ENCODE measurements at places on chromosomes 7 and 10.

DNA sequence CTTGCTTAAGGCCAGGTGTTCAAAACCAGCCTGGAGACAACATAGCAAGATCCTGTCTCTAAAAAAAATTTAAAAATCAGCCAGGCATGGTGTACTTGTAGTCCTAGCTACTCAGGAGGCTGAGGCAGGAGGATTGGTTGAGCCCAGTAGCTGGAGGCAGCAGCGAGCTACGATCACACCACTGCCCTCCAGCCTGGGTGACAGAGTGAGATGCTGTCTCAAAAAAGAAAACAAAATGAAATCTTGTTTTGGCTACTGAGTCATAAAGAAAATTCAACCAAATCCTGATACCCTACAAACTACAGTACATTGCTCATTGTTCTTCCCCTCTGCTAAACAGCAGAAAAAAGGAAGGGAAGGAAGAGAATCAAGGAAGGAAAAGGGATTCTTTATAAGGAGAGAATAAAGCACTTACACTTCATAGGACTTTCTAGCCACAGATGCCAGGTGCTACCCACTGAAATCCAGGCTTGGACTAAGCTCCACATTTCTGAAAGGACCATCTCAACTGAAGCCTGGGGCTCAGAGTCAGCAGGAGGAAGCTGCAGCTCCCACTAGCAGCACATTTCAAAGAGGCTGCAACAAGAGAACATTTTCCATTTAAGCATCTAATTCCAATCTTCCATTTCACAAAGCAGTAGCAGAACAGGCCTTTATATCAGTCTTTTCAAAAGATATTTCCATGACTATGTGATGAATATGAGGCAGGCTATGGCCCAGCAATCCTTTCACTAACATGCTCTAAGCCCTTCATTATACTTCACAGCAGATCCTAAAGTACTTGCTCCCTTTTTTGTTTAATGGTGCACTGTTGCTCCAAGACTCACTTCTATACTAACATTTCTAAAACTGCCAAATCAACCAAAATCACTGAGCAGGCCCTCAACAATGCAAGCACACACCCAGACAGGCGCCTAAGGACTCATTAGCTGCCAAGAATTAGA lies 13.5 kb downstream of the TNPO3 start:
- DNase-seq, result no peak

DNA sequence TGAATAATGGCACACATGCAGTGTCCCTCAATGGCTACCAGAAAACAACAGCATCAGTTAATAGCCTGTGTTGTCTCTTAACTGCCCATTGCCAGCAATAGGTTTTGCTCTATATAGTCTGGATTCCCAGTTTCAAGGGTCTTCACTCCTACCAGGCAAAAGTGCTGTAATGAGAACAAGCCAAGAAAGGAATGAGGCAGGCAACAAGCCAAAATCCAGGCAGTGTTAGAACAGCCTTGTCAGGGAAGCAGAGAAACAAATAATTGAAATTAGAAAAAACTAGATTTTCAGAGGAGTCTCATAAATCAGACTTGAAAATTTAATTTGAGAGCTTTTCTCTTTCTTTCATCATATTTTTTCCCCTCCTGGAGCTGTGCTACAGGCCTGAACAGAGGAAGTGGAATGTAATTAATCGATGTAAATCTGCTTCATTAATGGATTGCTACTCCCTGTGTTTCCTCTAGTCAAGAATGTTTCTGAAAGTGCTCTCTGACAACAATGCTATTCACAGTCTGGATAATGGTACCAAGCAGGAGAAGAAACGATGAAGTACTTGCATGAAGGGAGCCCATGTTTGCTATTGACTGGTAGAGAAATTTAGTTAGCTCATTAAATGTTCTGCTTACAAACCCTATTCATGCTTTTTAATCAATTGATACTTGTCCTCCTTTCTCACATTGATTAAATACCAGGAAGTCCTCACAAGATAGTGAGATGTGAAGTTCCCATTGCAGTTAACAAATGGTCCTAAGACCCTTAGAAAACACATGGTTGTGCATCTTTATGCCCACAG lies 202.0 kb upstream of the LRRTM3 start:
- no peak for DNase-seq

GRCh38 chr7:20113427-20114027 lies 103.7 kb downstream of the MACC1 start:
- no peak for DNase-seq

GRCh38 chr10:33291053-33291592 lies 43.3 kb downstream of the NRP1 start:
- DNase-seq, result no peak

DNA sequence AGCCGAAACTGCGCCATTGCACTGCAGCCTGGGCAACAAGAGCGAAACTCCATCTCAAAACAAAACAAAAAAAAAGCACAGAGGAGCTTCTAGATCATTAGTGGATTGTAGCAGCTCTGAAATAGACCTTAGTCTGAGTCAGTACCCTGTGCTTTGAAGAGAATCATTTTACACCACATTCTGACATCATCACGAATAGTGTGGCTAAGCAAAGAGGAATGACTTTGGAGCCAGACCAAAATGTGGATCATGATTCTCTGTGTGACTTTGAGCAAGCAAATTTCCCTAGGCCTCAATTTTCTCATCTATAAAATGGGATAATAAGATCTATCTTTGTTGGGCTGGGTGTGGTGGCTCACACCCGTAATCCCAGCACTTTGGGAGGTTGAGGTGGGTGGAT lies 618.9 kb downstream of the CALN1 start:
- DNase-seq, result no peak

DNA sequence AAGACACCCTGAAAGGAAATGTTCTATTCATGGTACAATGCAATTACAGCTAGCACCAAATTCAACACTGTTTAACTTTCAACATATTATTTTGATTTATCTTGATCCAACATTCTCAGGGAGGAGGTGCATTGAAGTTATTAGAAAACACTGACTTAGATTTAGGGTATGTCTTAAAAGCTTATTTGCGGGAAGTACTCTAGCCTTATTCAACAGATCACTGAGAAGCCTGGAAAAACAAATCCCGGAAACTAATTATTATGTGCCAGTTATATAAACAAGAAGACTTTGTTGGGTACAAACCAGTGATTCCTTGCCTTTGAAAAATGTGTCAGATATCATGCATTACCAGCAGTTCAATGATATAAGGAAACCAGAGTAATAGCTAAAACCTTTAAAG lies 160.1 kb downstream of the CFTR start:
- DNase-seq, result no peak

- no peak for DNase-seq
Measured at GRCh38 chr10:128305601-128306345, 179.6 kb upstream of the MKI67 start.

GRCh38 chr7:78020136-78020873 lies 221.7 kb downstream of the PHTF2 start:
- DNase-seq, result peak; percentile 57

DNA sequence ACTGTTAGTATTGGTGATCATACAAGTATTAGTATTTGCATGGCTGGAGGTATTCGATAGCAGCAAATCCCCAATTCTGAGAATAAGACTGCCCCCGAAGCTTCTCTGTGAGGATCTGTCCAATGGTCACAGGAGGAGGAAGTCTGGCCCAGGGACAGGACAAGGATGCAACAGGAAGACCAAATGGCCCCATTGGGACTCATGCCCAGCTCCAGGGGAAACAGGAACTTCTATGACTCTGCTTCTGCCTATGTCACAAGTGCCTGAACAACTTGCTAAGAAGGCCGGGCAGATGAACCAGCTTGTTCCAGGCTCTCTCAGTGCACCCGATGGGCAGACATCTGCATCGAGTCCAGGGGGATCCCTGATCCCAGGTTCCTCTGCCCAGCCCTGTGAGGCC lies 172.0 kb upstream of the GRB10 start:
- no peak for DNase-seq

DNA sequence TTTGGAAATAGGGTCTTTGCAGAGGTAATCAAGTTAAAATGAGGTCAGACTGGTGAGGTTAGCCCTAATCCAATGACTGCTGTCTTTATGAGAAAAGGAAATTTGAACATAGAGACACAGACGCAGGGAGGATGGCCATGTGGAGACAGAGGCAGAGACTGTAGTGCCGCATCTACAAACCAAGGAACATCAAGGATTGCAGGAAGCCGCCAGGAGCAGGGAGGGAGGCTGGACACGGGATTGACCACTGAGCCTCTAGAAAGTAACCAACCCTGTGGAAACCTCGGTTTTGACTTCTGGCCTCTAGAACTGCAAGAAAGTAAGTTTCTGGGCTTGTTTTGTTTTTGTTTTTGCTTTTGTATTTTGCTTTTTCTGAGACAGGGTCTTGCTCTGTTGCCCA lies 68.4 kb upstream of the ADAM12 start:
- no peak for DNase-seq

GRCh38 chr10:25614652-25615051 lies 319.4 kb upstream of the MYO3A start:
- no peak for DNase-seq

- no peak for DNase-seq
Measured at GRCh38 chr7:117951691-117952280, 78.5 kb upstream of the CTTNBP2 start.

DNA sequence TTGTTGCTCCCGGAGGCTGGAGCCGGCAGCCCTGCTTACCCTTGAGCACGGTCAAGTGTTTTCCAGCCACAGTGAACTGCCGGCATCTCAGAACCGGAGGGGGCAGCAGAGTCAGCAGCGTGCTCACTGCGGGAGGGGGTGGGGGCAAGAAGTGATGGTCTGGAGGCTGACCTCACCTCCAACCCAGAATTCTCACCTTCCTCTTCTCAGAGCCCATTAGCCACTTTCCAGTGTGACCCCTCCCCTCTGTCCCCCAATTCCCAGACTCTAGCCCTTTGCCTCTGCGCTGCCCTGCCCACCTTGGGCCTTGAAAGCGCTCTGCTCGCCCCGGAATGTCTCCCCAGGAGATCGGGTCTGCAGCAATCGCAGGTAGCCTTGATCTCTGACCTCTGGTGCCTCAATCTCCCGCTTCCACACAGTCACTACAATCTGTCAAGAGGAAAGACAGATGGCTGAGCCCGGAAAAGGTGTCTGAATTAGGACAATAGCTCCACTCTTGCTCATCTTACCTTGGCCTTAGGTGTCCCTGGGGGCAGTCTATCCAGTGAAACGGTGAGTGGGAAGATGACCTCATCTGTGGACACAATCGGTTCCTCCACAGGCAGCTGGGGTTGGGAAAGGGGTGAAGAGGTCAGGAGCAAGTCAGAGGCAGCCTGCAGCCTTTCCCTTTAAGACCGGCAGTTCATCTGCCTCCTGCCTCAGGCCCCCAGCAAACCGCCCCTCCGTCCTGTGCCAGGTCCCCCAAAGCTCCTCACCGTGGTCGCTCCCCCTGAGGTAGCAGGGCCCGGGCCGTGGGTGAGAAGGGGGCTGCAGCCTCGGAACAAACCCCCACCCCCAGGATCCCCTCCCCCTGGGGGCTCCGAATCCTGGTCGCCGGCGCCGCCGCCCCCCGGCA lies 942 bp downstream of the TRAPPC14 start:
- DNase-seq, result no peak

DNA sequence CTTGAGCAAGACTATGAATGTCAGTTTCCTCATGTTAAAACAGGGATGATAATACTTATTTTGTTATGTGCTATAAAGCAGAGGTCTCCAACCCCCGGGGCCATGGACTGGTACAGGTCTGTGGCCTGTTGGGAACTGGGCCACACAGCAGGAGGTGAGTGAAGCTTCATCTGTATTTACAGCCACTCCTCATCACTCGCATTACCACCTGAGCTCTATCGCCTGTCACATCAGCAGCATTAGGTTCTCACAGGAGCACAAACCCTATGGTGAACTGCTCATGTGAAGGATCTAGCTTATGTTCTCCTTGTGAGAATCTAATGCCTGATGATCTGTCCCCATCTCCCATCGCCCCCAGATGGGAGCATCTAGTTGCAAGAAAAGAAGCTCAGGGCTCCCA lies 365.3 kb upstream of the SMIM30 start:
- DNase-seq, result no peak

- no peak for DNase-seq
Measured at GRCh38 chr10:72062382-72062781, 26.0 kb downstream of the SPOCK2 start.

GRCh38 chr7:8831376-8831775 lies 398.0 kb downstream of the NXPH1 start:
- no peak for DNase-seq

DNA sequence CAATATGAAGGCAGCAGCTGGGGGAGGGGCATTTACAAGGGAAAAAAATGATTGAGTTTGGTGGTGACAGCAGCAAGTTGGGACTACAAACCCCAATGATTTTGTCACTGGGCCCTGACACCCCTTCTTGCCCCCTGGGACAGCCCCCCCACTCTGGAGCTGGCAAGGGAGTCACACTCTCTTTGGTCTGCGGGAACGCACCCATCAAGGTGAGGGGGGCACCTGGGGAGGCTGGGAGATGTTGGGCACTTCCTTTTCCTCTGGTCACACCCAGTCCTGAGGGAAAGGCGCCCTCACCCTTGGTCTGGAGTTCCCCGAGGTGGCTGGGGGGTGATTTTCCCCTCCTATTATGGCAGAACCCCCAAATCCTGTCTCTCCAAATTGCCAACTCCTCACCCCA lies 24.4 kb downstream of the EPHB4 start:
- DNase-seq, result no peak

GRCh38 chr10:75235375-75236177 lies at the start of gene COMTD1:
COMTD1 (minus strand) TSS chr10:75235957; CDS start chr10:75235928, 29 bp downstream.
- DNase-seq, result peak; percentile 86

DNA sequence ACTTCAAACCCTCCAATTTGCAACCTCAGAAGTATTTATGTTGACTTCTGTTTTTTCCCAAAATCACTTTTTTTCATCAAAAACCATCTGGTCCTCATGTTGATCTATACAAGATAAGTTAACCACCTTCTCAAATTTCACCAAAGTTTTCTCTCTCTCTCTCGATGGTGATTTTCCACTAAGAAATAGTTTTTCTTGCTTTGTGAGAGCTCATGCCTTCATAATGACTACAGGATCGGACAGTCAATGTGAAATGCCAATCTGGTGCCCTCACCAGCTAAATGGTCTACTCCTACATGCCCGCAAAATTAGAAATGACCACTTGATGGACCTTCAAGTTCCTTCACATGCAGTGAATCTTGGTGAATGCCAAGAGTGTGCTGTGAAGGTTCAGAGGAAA lies 40.4 kb downstream of the CNNM1 start:
- DNase-seq, result no peak

DNA sequence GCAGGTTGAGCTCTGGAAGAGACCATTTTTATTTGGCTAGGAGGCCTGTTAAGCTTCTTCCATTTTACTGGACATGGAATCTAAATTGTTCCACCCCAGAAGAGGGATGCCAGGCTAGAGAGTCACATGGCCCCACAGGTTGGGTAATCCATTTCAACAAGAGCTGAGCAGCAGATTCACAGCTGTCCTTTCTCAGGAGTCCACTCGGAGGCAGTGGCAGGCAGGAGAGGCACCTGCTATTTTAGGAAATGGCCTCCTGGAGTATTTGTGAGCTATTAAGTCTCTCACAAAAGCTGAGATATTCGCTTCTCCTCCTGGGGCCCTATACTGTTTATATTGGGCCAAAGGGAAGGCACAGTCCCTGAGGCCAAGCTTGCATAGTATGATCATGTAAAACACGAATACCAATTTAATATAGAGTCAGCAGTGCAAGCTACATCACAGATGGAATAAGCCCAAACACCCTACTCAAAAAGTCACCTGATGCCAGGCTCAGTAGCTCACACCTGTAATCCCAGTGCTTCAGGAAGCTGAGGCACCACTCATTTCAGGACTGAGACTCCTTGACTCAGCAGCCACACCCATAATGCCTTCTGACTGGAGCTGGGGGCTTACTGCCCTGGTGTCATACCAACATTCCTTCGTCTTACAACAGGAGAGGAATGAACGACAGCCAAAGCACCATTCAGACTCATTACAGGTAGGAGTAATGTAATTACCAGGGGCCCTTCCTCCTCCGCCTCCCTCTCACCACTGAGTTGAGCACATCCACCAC lies 124.1 kb downstream of the LMBR1 start:
- no peak for DNase-seq

- DNase-seq, result no peak
Measured at GRCh38 chr10:72274730-72275350, 1.1 kb downstream of the DDIT4 start.

All from Jurkat, Clone E6-1 (cell line).